ENCODE measurements at places on chromosomes 7 and 10.
A peak's percentile ranks its signal among the peaks of the same experiment; 100 is the strongest.

- peak; percentile 19 for DNase-seq
These were observed 721 bp downstream of the CCNJ start for GRCh38 chr10:96043893-96044715.

GRCh38 chr7:97226541-97226940 is 109.0 kb downstream of the SDHAF3 start:
- no peak for DNase-seq

DNA sequence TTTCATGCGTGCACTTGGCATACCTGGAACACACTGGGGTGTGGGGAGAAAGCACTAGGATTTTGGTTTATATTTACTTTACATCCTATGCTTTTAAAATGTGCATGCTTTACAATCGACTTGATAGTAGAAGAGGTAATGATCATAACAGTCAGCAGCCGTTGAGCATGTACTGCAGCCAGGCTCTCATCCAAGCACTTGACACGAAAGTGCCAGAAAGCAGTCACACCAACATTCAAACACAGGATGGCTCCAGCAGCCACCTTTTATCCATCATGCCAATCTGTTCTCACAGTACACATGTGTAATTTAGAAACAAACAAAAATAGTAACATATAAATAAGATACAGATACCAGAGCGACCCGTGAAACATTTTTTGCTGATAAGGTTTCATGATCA is 1.2 kb upstream of the FAM241B start:
- no peak for DNase-seq

GRCh38 chr10:73796766-73797165 is 11.4 kb downstream of the ZSWIM8 start:
- DNase-seq, result no peak

- no peak for DNase-seq
These were observed 135.8 kb downstream of the CAMK1D start for GRCh38 chr10:12484941-12485805.

DNA sequence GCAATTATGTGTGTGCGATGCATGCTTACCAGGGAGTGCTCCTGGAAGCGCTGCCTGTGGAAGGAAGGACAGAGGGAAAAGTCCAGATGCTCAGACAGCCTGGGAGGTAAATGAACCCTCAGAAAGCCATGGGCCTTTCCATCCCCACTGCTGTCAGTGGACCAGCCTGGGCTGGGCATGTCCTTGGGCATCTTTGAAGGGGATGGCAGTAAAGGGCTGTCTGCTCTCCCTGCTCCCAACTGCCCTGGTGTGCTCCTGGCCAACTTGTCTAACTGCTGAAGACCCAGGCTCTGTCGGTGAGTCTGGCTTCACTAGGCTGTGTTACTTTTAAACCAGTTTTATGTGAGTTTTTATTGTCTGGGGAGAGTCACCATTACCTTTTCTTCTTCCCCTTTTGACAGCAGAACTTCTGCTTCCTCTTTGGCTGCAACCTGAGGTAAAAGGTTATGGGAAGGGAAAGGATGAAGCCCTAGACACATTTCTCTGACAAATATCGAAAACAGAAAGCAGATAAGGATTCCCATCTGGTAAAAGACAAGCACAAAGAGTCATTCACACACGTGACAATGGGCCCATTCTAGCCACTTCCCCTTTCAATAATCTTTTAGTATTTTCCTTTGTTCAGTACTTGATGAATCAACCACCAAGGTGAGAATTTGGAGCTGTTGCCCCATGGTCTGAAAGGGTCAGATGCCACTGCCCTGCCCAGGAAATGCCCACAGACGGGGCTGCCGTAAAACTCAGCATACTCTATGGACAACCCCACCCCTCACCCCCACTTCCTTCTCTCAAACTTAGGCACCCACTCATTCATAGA is 27.6 kb upstream of the PIK3AP1 start:
- DNase-seq, result no peak

- DNase-seq, result no peak
These were observed 22.2 kb downstream of the ZRANB1 start for GRCh38 chr10:124963866-124964720.

DNA sequence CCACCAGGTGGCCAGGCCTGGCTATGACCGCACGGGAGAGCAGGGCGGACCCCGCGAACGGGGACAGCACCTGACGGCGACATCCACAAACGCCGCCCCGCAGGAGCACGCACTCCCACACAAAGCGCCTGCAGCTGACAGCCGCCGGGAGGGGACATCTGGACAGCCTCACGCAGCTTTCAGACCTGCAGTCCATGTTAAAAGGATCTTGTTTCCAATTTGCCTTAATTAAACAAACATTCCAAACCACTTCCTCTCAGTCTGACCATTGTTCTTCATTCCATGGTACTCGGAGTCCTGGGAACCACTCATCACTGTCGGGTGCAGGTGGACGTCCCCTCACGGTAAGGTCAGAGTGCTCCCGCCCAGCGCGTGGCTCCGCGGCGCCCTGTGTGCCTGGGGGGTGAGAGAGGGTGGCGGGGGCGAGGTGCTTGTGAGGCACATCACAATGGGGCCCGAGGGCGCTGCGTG is 5.9 kb upstream of the GPER1 start:
- DNase-seq, result no peak

DNA sequence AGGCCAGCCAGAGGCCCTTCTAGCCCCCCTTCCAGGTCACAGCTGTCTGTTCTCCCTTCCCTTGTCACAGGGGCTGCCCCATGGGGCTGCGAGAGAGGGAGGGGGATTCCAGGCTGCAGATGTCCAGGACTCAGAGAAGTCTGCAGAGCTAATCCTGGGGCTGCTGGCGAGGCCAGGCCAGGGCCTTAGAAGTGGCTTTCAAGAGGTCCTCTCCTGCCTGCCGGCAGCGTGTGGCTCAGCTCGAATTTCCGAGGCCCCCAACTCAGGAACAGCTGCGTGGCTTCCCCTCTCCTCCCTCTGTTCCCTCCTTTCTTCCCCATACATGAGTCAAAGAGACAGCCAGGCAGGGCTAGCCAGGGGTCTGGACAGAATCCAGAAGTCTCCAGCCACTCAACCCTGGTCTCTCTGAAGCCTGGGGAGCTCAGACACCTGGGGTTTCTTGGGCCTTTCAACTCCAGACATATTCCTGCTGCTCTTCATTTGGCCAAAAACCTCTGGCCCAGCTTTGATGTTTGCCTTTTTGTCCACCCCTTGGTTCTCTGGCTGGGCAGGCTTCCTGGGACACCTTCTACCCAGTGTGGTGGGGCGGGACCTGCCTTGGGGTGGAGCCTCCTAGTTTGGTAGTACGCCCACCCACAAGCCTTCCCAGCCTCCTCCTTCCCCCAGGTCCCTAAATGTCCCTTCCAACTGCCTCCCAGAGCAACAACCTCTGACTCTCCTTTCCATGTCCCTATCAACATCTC is 21.8 kb upstream of the EIF5AL1 start:
- no peak for DNase-seq

DNA sequence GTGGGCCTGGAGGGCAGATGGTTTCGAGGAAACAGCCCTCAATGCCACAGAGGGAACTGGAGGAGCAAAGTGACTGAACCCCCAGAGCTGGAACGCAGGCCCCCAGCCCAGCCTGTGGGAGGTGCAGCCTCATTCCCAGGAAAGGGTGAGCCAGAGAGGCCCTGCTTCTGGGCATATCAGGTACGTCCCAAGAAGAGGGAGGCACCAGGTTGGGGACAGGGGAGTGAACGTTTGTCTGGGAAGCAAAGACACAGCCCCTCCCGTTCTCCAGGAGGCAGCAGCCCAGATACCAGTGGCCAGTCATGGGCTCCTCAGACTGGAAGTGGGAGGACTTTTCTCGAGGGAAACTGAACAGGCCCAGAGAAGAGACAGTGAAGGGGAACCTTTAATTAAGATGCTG is 74.3 kb upstream of the RET start:
- no peak for DNase-seq

All from stimulated activated CD8-positive, alpha-beta memory T cell treated with anti-CD3 and anti-CD28 coated beads, Interleukin-15, amount 100 ng/mL, for 24 hours (primary cell).